ENCODE measurements at places on chromosomes 16 and 17.
A peak's percentile ranks its signal among the peaks of the same experiment; 100 is the strongest.

GRCh38 chr16:72857834-72858664 is 189.9 kb downstream of the ZFHX3 start:
- no peak for DNase-seq

GRCh38 chr17:49390548-49391324 is 23.9 kb downstream of the PHB1 start:
- DNase-seq: no peak

- no peak for DNase-seq
These were observed 6.9 kb downstream of the PIMREG start for GRCh38 chr17:6450926-6451832.

GRCh38 chr16:88878356-88878755 is 11.9 kb upstream of the PABPN1L start:
- no peak for DNase-seq

DNA sequence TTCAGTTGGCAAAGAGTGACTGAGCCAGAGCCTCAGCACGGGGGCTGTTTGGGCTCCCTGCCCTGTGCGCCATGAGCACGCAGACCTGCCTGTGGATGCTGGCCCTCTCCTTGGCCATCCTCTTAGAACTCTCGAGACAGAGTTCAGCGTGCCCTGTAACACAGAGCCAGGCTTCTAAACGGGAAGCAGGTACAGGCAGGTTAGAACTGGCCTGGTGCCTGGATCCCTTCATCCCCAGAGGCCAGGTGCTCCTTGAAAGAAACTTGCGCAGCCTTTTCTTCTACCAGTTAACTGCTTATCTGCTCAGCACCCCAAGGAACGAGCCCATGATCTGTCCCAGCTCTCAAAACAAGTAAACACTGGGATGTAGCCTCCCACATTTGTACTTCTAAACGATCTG is 6.9 kb downstream of the CCNF start:
- no peak for DNase-seq

GRCh38 chr17:41982026-41982760 is 15.6 kb downstream of the CNP start:
- DNase-seq: no peak

DNA sequence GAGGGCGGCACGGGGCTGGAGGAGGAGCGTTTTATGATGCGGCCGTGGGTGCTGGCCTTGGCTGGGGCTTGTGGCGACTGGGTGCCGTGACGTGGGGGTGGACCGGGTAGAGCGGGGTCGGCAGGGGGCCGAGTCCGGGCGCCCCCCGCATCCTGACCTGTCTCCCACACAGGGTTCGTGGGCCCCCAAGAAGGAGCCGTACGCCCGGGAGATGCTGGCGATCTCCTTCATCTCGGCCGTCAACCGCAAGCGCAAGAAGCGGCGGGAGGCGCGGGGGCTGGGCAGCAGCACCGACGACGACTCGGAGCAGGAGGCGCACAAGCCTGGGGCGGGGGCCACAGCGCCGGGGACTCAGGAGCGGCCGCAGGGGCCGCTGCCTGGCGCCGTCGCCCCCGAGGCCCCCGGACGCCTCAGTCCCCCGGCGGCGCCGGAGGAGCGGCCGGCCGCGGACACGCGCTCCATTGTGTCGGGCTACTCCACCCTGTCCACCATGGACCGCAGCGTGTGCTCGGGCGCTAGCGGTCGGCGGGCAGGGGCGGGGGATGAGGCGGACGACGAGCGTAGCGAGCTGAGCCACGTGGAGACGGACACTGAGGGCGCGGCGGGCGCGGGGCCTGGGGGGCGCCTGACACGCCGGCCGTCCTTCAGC is 81.6 kb downstream of the ARHGAP23 start:
- DNase-seq: no peak

GRCh38 chr17:66803474-66803951 is 31.4 kb upstream of the CACNG5 start:
- DNase-seq: no peak

- no peak for DNase-seq
These were observed 16.2 kb downstream of the CA4 start for GRCh38 chr17:60165971-60166370.

GRCh38 chr17:65074778-65075250 is 18.3 kb upstream of the GNA13 start:
- DNase-seq: no peak

DNA sequence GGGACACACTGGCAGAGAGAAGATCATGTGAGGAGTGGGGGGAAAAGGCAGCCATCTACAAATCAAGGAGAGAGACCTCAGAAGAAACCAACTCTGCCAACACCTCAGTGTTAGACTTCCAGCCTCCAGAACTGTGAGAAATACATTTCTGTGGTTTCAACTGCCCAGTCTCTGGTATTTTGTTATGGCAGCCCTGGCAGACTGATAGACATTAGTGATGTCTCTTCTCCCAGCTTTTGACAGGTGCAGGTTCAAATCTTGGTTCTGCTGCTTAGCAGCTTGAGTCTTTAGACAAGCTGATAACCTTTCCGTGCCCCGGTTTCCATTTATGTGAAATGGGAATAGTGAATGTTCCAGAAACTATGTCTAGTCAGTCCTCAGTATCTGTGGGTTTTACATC is 199.5 kb downstream of the SNX29 start:
- no peak for DNase-seq

GRCh38 chr17:48375356-48375755 is 54.7 kb downstream of the SKAP1 start:
- DNase-seq: no peak

GRCh38 chr17:37779554-37779953 is 34.7 kb upstream of the HNF1B start:
- no peak for DNase-seq

- DNase-seq: no peak
These were observed 680 bp downstream of the SKA2 start for GRCh38 chr17:59154292-59154720.

DNA sequence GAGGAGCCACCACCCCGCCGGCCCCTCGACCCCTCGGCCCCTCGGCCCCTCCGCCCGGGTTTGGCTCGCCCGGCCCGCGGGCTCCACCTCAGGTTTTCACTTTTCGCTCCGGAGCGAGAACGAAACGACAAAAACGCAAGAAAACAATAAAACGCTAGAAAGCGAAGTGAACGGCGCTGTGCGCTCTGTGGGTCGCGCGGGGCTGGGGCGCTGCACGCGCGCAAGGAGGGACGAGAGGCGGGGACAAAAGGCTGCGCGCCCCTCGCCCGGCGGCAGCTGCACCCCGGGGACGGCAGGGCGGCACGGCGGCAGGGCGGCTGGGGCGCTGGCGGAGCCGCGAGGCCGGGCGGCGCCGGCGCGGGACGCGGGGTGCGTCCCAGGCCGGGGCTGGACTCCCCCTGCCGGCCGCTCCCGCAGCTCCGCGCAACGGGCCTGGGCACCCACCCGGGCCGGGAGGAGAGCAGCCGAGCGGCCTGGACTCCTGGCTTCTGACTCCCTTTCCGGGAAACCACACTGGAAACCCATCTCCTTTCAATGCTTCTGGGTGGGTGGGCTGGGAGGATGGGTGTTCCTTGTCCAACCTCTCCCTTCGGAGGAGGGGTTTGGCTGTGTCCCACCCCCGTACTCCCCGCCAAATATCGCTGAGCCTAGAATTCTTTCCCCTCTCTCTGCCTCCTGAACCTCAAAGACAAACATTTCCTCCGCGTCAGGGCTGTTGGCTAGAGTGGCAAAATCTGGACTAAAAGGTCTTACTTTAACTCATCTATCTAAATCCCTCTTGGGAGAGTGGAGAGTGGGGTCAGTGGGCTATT is 9.9 kb downstream of the TBX2 start:
- peak; percentile 10 for DNase-seq

- no peak for DNase-seq
These were observed 233.1 kb upstream of the WSCD1 start for GRCh38 chr17:5837055-5837491.

GRCh38 chr16:10565167-10565566 is 15.2 kb downstream of the EMP2 start:
- no peak for DNase-seq

DNA sequence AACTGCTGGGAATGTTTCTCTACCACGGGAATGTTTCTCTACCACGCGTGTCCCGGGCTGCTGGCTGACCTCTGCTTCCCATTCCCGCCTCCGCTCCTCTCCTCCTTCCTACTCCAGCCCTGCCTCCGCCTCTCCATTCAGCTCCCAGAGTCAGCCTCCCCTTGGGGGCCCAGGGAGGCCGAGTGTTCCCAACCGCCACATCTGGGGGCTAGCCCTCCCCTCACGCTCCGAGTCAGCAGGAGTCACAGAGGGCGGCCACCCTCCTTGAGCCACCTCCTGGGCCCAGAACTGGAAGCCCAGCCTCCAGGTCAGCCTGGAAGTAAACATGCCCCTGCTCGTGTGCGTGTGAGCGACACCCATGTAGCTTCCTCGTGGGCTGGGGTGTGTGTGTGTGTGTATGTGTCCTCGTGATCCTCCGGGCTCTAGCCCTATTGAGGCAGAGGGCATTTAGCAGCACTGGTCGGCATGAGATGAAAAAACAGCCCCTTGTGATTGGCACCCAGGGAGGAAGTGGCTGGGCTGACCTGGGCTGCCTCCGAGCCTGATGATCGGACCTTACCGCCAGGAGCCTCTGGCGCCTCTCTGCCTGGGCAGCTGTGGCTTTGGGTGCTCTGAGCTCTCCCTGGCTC is 7.3 kb downstream of the CYGB start:
- DNase-seq: no peak

DNA sequence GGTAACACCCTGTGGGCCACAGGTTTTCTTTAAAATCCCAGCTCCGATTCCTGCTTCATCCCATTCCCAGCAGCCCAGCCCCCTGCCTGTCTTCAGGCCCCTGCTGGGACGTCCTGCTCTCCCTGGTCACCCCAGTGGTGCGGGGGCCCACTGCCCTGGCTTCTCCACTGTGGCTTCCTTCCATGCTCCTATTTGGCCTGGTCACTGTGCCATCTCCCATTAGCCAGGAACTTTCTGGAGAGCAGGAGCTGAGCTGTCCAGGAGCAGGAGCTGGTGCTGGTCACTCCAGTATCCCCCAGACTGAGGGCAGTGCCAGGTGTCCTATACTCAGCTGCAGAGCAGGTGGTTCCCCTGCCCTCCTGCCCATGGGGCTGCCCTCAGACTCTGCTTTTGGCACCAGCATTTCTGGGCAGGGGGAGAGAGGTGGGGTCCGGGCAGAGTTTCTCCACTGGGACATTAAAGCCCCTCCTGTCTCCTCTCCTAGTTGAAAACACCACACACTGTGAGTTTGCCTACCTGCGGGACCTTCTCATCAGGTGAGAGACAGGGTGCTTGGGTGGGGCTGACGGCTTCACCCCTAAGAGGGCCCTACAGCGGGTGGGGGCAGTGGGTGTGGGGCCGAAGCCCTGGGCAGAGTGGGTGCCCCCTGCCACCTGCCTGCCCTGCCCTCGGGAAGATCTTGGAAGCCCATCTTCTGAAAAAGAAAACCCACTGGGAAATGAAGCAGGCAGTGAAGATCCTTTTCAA is 356.2 kb downstream of the SEC14L1 start:
- no peak for DNase-seq

- DNase-seq: no peak
These were observed 7.4 kb upstream of the LGALS9 start for GRCh38 chr17:27623614-27624013.

- DNase-seq: no peak
These were observed 601 bp upstream of the RFWD3 start for GRCh38 chr16:74667255-74667700.

DNA sequence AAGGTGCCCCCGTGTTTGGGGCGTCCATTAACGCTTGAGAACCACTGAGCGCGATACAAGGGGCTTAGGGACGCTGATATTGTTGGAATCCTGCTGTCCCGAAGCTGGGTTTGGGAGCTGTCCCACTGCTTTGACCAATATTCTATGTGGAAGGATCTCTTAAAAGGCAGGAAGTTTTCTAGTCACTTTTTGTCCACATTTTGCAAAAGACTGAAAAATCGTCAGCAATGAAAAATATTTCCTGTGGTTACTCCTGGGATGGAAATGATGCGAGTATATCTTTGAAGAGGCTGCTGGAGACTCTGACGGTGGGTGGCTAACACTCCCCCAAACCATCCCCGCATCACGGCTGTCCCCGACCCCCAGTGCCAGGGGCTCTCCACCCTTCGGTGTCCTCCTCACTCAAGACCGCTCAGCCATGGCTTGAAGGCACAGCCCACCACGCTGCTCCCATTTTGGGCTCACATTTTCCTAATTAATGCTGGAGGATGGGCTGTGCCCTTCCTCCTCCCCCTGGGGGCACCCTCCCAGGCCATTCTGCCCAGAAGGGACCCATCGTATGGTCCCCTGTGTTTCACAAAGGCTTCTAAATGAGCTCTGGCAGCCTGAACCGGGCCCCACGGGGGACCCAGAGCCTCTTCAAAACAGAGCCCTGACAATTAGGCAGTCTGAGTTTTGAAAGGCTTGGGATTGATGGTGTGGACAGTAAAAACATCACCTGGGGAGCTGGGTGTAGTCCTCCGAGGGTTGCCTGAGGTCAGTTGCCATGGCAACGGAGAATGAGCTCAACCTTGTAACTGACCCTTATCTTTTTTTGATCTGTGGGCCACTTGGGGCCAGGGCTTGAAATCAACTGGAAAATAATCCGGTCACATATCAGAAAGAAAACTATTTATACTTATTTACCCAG is 158.6 kb downstream of the C16orf78 start:
- DNase-seq: no peak
